ENCODE measurements at places on chromosomes 4 and X. TPM values are rescaled to one million over a fixed set of nuclear protein-coding genes. Genes with fewer than 3 reads are reported as not detected.

DNA sequence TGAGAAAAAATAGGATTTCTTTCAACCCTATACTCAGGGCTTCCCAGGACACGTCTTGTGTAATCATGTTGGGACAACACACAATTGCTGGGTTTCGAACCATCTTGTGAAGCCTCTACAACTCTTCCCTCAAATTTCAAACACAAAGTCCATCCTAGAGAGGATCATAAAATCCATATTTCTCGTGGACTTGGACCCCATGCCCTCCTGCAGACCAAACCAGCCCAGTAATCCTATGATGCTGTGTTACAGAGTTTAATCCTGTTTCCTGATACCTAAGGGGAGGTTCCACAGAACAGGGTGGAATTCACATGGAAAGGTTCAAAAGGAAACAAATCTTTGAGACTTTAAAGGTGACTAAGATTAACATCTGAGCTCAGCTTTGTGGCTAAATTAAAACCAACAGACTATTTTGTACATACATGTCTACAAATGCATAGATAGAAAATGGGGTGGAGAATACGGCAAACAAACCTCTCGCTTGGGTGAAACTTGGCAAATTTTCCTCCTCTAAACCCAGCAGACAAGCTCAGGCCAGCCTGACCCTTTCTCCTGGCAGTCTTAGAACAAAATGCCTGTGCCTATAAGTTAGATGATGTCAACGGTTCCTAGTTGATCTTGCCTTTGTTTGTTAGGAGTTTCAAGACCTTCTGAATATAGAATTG lies 38.1 kb downstream of the EGFL6 start:
- no peak for DNase-seq

DNA sequence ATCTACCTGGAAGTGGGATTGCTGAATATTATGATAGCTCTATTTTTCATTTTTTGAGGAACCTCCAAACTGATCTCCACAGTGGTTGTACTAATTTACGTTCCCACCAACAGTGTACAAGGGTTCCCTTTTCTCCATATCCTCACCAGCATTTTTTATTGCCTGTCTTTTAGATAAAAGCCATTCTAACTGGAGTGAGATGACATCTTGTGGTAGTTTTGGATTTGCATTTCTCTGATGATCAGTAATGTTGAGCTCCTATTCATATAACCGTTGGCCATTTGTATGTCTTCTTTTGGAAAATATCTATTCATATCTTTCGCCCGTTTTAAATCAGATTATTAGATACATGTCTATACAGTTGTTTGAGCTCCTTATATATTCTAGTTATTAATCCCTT lies 101.8 kb downstream of the RASGEF1B start:
- no peak for DNase-seq

DNA sequence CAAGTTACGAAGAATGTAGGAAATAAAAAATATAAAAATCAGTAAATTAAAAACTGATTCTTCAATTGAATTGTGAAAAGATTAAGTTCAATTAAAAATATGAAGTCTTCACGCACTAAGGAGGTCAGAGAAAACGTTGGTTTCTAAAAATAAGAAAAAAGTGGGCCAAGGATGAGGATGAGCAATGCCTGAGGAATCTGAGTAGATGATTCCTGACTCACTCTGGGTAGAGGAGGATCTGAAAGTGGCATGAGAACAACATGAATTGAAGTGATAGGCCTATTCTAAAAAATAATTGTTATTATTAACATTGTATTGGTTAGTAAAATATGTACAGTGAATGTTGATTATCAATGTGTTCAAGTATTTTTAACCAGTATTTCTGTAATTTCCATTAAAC lies 444.2 kb downstream of the GRIA2 start:
- no peak for DNase-seq

DNA sequence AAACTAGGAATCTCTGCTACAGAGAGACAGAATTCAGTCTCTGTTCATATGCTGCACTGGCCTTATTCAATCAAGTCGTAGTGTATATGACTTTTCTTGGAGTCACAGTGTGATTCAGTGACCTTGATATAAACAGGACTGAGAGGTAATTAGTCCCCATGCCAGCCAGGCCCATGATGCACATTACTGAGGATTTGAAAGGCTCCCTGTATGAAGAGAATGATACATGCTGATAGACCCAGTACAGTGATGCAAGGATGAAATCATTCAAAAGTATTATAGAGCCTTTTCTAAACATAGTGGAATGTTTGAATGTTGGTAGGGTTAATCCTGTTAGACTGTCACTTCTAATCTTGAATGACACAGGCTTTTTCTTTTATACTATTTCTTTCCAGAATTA lies 34.1 kb downstream of the ANXA3 start:
- DNase-seq: no peak

DNA sequence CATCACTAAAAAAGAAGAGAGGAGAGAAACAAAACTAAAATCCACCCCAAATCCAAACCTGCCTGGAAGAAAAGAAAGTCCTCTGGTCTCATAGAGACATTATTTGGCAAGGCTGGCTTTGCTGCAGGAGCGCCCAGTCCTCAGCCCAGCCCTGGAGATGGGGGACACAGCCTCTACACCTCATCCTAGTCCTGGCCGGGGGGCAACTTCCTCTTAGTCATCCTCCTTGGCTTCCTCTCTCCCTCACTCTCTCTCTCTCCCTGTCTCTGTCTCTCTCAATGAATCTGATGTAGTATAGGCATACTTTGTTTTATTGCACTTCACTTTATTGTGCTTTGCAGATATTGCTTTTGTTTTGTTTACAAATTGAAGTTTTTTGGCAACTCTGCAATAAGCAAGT lies 55.8 kb upstream of the MAGEB10 start:
- no peak for DNase-seq

DNA sequence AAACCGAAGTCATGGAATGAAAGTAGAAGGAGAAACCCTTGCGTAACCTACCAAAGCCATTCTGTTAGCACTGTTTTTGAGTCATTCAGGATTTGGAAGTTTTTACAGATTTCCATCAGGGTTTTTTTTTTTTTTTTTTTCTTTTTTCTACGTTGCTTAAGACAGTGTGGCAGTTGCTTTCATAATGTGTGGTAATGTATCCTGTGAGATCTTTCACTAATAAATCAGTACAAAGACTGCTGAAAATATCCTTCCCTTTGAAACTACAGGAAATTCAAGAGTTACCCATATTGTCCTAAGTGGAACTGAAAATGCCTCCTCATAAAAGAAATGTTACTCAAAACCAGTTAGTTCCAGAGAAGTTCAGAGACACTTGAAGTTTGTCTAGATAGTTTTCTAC lies 137.8 kb downstream of the RAPGEF2 start:
- DNase-seq: no peak

Gene IL21
- not detected for total RNA-seq

Gene SYN1
- total RNA-seq: not detected

DNA sequence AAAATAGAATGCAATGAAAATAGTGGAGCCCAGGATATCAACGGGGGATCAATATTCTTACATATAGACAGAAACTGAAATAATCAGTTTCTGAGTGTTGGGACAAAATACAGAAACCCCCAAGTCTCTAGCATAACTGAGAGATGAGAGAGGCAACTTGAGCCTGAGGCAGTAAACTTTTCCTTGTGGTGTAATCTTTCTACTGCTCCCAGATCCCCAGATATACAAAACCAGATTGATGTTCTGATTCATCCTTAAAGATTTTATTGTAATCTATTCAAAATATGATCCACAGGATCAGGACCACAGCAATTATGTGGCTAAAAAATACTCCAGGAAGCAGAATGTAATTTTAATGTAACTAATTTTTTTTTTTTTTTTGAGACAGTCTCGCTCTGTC lies 2282.6 kb downstream of the ARAP2 start:
- DNase-seq: no peak

Gene NEXMIF
- total RNA-seq: not detected

Gene CXorf49
- not detected for total RNA-seq

DNA sequence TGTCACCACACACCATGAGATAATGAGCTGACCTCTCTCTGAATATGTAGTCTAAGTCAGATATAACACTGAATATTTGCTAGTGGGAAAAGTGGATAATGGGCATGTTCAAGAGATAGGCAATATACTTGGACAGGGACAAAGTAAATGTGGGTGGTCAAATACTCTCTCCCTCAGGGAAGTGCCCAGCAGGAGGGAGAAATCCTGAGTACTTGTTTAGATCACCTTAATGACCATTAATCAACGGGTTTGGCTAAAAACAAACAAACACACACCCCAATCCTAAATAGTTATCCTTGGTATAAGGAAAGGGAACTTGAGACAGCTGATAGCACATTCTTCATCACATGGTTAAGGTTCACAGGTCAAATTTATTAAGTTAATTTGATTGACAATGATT lies 933.5 kb downstream of the C4orf33 start:
- no peak for DNase-seq

Gene PNCK
- 4.4 TPM for total RNA-seq

- peak; percentile 18 for DNase-seq
Observed at GRCh38 chr4:38860788-38861424, 4.3 kb upstream of the TLR6 start.

GRCh38 chr4:107519053-107519452 lies 201.0 kb downstream of the PAPSS1 start:
- DNase-seq: no peak
